Foreskin melanocyte (primary cell): ENCODE measurements at places on chromosomes 4 and X.

DNA sequence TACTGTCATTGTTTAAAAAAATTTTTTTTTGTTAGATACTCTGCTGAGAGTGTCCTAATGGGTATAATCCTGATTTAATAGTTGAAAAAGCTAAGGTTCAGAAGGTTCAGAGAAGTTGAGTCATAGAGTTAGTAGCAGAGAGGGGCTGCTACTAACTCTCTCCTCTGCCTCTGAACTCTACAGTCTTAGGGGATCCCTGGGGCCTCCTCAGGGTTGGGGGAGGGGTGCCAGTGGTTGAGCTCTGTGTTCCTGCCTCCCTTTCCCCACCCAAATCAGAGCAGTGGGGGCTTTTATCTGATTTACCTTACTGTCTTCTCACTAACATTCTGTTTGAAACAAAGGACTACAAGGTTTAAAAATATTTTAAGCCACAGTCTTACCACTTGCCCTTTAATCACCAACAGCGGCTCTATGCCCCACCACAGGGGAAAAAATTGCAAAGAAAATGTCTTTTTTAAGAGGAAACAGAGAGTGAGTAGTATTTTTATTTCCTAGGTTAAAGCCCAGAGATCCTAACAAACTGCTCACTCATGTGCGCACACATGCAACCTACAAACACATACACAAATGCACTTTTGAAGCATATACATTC, 102.2 kb upstream of the ATP6AP2 start:
- no peak for DNase-seq

DNA sequence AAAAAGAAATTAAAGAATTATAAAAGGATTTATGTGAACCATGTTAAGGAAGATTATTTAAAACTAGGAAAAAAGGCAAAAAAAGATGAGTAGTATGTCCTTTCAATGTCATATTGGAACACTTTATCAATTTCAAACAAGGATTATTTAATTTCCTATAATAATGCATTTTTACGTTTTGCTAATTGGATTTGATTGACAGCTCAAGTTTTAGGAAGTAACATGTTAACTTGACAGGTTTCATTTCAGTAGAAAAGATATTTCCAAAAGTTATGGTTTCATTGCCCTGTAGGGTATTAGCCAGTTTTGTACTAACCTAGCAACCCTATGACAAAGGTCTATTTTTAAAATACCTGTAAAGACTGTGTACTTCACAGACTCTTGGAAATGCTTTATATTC, 379.6 kb upstream of the ZFP42 start:
- no peak for DNase-seq

DNA sequence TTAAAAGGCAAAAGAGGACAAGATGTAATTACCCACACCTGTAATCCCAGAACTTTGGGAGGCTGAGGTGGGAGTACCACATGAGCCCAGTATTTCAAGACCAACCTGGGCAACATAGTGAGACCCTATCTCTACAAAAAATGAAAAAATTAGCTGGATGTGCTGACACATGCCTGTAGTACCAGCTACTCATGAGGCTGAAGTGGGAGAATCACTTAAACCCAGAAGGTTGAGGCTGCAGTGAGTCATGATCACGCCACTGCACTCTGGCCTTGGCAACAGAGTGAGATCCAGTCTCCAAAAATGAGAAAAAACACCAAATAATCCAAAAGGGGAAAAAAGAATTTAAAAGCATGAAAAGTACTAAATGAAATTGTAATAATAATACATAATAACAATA, 30.8 kb downstream of the NR0B1 start:
- peak; percentile 28 for DNase-seq

- no peak for DNase-seq
These were observed 141.3 kb downstream of the CPE start for GRCh38 chr4:165520086-165520485.

- DNase-seq: no peak
These were observed 592.1 kb downstream of the ARAP2 start for GRCh38 chr4:35652197-35652596.

- DNase-seq: no peak
These were observed 240.1 kb downstream of the STIM2 start for GRCh38 chr4:27100713-27101112.

- no peak for DNase-seq
These were observed 23.0 kb downstream of the MAP7D3 start for GRCh38 chrX:136227948-136228838.

DNA sequence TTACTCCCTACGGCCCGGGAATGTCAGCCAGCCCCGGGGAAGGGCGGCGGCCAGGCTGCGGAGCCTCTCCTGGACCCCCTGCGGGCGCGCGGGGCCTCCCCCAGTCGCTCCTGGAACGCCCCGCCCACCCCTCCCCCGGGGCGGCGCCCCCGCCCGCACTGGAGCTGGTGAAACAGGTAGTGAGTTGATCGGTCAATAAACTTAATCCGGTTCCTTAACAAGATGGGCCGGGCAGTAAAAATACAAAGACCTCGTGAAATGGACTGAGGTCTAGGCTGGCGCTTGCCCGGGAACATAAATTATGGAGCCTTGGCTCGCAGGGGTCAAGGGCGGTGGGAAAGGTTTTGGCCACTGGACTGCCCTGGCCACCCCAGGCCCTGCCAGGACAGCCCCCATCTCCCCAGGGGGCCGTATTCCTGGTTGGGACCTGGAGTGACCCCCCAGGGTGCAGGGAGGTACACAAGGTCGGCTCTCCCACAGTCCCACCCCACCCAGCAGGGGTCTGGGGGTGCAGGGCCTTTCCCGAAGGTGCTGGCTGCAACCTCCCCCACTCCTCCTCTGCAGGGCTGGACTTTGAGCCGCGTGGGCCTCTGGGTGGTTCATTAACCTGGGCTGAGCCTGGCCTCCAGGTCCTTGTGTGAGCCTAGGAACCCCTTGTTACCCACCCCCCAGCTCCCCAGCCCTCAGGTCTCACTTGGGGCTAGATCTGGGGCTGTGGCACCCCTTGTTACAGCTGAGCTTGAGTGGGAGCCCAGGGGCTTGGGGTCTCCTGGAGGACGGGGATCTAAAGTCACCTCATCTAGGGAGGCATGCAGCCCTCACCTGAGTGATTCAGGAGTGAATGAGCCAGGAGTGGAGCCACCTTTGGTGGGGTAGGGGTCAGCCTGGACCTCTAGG, 2.5 kb downstream of the FGFR3 start:
- no peak for DNase-seq

DNA sequence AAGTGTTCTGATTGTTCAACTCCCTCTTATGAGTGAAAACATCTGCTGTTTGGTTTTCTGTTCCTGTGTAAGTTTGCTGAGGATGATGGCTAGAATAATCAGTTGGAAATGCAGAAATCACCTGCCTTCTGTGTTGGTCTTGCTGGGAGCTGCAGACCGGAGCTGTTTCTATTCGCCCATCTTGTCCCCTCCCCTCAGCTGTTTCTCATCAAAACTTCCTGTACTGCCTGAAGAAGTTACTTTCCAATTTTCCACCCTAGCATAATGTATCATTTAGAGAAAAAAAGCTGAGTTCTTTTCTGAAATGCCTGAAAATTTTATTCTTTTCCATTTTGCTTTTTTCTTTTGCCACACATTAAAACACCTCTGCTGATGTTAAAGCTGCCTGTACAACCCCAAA, 167.6 kb downstream of the TEX13A start:
- no peak for DNase-seq

GRCh38 chrX:54721424-54721823, 76.6 kb downstream of the ITIH6 start:
- no peak for DNase-seq

DNA sequence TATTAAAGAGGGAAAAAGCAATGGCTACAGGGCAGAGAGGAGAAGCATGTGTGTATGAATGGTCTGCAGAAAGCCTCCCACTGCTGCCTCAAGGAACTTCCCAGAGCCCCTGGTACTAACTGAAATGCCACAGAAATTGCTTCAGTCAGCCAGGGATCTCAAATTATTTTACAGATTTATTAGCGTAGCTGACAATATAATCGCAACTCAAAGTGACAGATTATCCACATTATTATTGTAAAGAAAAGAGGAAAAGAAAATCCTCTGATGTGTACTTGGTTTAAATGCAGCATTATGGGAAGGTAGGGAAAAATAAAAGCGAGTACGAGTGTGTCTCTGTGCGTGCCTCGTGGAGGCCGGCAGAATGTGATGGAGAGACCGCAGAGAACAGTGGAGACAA, 202.7 kb downstream of the DCLK2 start:
- DNase-seq: no peak

DNA sequence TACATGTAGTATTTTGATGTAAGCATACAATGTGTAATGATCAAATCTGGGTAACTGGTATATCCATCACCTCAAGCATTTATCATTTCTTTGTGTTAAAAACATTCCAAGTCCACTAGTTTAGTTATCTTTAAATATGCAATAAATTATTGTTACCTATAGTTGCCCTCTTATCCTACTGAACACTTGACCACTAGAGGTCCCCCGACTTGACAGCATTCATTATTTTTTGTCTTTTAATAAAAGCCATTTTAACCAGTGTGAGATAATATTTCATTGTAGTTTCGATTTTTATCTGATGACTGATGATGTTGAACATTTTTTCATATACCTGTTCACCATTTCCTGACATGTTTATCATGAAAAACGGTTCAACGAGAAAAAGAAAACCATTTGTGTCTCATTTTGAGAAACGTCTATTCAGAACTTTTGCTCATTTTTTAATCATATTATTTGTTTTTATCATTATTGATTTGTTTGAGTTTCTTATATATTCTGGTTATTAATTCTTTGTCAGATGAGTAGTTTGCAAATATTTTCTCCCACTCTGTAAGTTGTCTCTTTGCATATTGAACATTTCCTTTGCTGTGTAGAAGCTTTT, 199.0 kb upstream of the CXXC4 start:
- DNase-seq: peak; percentile 4
